ENCODE measurements at places on chromosomes 6 and 20.

- DNase-seq: no peak
Observed at GRCh38 chr20:53399083-53399482, 194.6 kb downstream of the ZNF217 start.

DNA sequence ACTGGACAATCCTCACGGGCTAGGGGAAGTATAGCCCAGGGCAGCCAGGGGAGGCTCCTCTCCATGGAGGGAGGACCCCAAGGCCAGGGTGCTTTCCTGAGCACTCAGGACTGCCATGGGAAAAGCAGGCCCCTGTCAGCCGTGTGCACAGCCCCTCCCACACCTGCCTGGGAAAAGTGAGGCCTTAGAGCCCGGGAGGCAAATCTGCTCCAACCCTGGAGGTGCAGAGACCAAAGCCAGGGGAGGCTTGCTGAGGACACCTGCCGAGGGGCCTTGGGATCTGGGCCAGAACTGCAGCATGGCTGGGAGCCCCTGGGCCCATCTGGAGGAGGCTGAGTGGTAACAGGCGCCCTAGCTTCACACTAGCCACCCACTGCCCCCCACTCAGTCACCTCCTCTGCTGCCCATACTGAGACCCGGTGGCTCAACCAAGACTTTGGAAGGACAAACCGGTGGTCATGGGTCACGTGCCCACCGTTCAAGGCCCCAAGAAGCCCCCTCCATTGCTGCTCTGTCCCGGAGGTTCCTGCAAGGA is 55.2 kb downstream of the YTHDF1 start:
- DNase-seq: no peak

GRCh38 chr6:29729774-29730328 is 6.6 kb downstream of the HLA-F start:
- no peak for DNase-seq

GRCh38 chr20:58504566-58504965 is 10.6 kb downstream of the APCDD1L start:
- no peak for DNase-seq

DNA sequence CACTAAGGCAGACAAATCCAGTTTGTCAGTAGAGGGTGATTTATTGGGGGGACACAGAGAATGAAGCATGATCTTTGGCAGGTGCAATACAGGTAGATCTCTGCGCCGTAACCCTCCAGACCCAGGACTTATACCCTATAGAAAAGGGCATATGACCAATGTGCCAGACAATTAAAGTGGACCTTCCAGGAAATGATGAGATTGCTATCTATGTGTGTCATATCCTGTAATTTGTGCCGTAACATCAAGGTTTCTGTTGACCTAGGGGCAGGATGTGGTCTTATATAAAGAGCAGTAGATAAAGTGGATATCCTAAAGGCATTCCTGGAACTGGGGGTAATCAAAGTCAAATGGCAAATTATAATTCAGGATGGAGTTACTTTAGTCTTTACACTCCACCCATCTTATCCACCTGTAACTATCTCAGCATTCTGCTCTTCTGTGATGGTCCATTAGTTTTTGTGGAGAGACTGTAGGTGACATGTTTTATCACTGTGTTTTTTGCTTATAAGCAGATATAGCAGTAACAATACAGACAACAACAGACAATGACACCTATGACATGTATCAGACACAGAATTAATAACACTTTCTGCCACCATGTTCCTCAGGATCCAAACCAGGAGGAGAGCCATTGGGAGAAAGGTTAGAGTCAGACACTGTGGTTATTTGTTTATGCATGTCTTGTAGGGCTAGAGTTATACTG is 43.1 kb upstream of the ZNF337 start:
- no peak for DNase-seq

DNA sequence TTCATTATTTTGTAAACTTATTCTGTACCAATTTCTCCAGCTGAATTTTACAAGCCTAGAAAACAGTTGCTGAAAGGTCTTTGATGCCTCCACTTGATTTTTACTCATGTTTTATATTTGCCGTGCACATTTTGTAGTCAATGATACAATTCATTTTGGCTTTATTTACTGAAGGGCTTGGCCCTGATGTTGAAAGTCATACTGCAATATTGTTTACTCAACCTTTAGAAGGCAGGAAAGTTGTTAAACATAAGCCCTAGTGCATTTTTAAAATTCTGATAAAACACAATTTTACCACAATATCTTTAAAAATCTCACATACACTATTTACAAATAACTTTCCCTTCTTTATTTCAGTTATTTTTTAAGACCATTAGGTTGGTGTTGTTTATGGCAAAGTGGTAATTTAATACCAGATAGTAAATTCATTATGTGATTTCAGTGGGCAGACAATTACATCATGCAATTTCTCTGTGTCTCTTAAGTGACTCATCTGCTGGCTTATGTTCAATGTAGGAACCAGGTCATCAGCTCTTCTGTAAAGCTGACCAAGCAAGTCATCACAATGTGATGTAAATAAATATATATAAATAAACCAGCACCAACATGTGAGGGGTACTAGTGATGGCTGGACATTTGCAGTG is 121.1 kb upstream of the SLC35B3 start:
- DNase-seq: peak; percentile 13

GRCh38 chr6:134519465-134519864 is 201.6 kb upstream of the SGK1 start:
- DNase-seq: no peak

GRCh38 chr6:33779290-33779689 is 9.6 kb downstream of the LEMD2 start:
- DNase-seq: no peak

DNA sequence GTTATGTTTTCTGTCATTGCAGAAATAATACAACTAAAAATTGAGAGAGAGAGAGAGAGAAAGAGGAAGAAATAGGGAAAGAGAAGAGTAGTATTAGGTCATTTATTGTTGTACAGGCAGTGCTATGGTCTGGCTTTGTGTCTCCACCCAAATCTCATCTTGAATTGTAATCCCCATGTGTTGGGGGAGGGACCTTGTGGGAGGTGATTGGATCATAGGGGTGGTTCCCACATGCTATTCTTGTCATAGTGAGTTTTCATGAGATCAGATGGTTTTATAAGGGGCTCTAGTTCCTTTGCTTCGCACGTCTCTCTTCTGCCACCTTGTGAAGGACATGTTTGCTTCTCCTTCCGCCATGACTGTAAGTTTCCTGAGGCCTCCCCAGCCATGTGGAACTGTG is 677.4 kb upstream of the CHD6 start:
- no peak for DNase-seq

GRCh38 chr6:156971153-156971885 is 194.1 kb downstream of the ARID1B start:
- no peak for DNase-seq

- no peak for DNase-seq
Observed at GRCh38 chr6:2977799-2978590, 6.6 kb upstream of the SERPINB6 start.

GRCh38 chr6:73704798-73705197 is 8.8 kb downstream of the CD109 start:
- DNase-seq: no peak

- no peak for DNase-seq
Observed at GRCh38 chr6:706146-706545, 13.2 kb upstream of the EXOC2 start.

DNA sequence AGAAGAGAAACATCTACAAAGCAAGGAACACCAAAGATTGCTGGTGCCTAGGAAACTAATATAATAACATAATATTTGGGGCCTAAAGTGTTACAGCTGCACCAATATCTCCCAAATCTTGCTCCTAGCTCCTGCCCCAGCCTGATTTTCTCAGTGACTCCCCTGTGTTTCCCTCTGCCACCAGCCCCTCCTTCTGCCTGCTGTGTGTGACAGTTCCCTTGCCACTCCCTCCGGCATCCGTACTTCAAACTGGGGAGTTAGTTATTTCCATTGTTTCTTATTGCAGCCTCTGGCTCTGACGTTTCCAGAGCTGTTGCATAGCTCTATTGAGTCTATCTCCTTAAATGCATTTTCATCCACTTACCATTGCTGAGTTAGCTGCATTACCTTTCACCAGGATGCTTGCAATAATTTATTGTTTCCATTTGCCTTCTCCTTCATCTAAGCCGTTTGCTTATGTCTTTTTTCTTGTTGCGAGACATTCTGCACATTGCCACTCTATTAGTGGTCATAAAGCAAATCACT is 43.1 kb downstream of the ESR1 start:
- no peak for DNase-seq

- no peak for DNase-seq
Observed at GRCh38 chr20:44691424-44692423, 23.4 kb upstream of the CCN5 start.

DNA sequence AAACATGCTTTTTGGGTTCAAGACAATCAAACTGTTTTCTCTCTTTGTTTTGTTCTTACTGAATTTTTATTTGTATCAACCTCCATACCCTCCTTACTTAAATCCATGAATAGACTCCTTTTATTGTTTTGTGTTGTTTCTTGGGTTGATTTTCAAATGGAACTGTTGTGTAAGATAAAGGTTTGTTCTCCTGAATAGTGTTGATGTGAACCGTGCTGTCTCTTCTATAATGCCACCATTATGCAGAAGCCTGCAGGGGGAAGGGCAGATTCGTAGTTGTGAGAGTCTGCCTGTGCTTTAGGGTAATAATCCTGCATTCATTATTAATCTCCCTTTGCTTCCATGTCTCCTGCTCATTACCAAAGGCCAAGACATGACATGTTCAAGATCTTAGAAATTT is 105.9 kb downstream of the CDKAL1 start:
- no peak for DNase-seq

DNA sequence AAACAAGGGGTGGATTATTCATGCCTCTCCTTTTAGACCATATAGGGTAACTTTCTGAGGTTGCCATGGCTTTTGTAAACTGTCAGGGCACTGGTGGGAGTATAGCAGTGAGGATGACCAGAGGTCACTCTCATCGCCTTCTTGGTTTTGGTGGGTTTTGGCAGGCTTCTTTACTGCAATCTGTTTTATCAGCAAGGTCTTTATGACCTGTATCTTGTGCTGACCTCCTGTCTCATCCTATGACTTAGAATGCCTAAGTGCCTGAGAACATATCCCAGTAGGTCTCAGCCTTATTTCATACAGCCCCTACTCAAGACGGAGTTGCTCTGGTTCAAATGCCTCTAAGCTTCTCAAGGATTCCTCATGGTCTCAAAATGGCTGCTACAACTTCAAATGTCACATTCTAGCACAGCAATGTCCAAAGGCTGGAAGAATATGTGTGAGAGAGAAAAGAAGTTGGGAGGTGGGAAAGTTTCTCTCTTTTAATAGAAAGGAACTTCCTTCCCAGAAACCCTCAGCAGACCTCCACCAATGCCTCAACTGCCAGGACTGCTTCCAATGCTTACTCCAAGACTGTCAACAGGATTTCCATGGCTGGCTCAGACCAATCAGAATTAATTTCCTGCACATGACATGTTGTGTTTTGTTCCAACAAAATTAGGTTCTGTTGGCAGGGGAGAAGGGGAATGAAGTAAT is 46.6 kb upstream of the SLC9A8 start:
- DNase-seq: no peak

DNA sequence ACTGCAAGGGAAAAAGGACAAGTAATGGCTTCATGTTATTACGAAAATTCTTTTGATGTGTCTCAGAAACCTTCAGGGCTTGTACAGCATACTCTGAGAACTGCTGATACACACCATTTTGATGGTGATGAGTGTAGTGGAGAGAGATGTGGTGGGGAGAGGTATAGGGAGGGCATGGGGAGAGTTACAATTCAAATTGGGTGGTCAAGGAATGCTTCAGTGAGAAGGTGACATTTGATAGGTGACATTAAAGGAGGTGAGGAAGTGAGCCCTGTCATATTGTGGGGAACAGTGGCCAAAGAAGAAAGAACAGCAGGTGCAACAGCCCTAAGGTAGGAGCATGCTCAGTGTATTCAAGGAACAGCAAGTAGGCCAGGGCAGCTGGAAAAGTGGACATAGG is 318.9 kb downstream of the CLIC5 start:
- no peak for DNase-seq

DNA sequence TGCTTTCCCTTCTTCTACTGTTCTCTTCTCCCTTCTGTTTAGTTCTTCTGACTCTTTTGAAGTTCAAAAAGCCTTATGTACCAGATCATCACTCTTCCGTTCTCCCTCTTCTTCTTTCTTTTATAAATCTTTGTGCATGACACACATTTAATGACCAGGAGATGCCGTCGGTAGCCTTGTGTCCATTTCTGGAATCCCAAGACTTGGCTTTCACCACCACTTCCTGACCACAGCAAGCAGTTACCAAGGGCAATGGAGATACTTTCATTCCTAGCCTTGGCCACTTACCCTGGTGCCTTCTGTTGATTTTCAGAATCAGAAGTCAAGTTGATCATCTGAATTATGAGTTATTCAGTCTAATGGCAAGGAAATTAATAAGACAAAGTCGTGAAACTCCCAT is 268.5 kb upstream of the QKI start:
- no peak for DNase-seq

DNA sequence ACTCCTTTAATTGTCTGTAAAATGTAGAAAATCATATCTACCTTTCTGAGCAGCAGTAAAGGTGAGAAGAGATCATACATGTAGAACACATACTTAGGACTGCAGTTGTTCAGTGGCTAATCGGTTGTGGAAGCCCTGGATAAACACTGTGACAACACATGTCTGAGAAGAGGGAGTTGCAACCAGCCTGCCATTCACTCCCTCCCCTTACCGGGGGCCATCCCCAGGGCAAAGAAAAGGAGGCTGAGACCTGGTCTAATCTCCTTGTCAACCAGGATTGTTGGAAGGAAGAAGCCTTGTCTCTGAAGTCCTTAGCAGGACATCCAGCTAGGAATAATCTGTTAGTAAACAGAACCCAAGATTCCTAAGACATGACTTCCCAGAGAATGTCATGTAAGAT is 462.5 kb upstream of the AGPAT4 start:
- no peak for DNase-seq

- DNase-seq: no peak
Observed at GRCh38 chr6:92723390-92723931, 695.9 kb downstream of the EPHA7 start.

- DNase-seq: no peak
Observed at GRCh38 chr6:77462359-77463307, 658 bp downstream of the HTR1B start.

GRCh38 chr6:118804091-118804490 is 89.9 kb upstream of the ASF1A start:
- no peak for DNase-seq

GRCh38 chr6:6614096-6614982 is 25.8 kb downstream of the LY86 start:
- no peak for DNase-seq

DNA sequence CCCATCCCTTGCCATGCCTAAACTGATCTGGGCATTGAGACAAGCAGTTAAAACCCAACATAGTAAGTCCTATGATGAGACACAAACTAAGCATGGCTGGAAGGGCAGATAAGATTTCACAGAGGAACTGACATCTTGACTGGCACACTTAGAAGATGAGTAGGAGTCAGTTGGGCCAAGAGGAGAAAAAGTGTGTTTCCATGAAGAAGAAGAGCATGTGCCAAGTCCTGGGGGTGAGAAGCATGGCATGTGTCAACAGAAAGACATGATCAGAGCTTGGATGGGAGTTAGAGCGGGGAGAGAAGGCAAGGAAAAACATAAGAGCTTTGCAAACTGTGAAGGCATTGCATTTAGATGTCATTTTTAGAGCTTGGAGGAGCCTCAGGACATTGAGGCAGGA is 68.0 kb downstream of the ESR1 start:
- no peak for DNase-seq

GRCh38 chr6:144582939-144583613 is 297.9 kb downstream of the UTRN start:
- DNase-seq: no peak
